ENCODE measurements at places on chromosomes 5 and 9. TPM values are rescaled to one million over a fixed set of nuclear protein-coding genes. Genes with fewer than 3 reads are reported as not detected.

GRCh38 chr5:111135363-111135762, 43.2 kb downstream of the WDR36 start:
- no peak for DNase-seq

DNA sequence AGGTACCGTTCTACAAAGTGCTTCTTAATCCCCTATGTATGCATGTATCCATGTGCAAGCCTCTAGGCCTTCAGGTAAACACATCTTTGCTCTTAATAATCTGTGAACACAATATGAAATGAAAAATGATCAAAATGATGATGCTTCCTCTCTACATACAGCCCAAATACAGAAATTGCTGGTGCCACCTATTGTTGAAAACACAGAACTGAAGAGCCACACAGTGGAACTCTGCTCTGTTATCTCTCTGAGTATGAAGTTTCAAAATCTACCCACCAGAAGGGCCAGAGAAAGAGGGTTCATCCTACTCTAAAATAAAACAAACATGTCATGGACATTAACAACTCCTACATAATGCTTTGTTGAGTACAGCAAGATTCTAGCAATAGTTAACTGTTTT, 71.3 kb downstream of the GLIS3 start:
- DNase-seq: no peak

DNA sequence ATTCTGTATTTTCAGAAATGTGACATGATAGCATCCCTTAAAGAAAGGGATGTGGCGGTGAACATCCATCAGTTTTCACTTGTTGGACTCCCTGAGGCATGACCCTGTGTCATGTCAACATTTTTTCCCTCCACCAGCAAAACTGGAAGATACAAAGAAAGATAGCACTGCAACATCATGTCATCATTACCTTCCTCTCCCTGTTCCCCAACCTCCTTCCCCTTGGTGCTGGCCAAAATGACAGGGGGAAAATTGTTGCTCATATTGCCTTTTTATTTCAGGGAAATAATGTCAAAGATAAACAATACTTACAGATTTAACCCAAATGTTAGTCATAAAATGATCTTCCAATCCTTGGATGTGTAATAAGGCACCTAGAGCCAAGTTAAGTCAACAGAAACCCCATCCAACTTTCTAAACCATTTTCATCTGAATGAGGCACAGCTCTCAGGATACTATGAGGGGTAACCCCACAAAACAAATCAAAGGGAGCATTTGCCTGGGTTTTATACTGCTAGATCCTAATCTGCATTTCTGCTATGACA, 644.3 kb downstream of the ACTL7B start:
- DNase-seq: no peak

DNA sequence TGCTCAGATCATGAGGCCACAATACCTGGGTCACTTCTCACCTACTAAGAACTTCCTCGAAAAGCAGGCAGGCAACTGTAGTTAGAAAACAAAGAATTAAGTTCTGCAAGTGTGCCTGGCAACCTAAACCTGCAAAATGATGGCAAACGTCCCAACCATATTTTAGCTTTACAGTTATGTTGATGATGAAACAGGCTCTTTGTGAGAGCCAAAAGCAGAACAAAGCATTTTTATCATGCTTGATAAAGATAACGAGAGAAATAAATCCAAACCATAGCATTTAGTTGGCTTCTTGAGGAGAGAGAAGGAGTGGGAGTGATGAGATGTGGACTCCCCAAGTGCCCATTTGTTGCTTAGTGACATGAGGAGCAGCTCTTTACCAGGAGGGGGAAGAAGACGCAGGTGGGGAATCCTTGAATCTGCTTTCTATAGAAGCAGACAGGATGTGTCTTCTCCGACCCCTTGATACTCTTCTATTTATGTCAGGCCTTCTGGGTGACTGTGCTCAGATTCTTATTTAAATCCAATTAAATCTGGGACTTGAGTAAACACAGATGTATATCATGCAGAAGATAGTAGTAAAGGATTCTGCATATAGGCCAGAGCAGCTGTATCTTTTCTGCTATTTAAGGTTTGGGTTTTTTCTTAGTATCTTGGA, 221.2 kb downstream of the TMEM167A start:
- no peak for DNase-seq

Gene DRD1
- 1.0 TPM for total RNA-seq
